Stimulated activated CD4-positive, alpha-beta T cell treated with anti-CD3 and anti-CD28 coated beads, Interleukin-4, amount 100 ng/mL, for 1 hour (primary cell): ENCODE measurements at places on chromosomes 1 and 21.

DNA sequence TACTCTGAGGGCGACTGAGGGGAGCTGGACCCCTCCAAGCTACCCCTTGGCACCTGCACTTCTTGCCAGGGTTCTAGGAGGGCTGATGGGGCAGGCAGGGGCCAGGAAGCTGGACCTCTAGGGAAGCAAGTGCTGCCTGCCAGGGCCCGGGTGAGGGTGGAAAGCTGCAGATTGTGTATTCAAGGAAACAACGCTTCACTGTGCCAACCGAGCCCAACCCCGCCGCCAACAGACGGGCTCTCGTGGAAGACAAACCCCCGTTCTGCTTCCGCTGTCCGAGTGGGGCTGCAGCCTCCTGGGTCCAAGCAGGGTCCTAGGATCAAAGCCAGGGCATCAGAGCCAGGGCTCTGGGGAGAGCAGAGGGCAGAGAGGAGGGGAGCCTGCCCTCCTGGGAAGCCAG is 3.2 kb downstream of the EFHD2 start:
- DNase-seq = no peak

- DNase-seq = no peak
Observed at GRCh38 chr1:160007577-160008200, 24.1 kb downstream of the PIGM start.

DNA sequence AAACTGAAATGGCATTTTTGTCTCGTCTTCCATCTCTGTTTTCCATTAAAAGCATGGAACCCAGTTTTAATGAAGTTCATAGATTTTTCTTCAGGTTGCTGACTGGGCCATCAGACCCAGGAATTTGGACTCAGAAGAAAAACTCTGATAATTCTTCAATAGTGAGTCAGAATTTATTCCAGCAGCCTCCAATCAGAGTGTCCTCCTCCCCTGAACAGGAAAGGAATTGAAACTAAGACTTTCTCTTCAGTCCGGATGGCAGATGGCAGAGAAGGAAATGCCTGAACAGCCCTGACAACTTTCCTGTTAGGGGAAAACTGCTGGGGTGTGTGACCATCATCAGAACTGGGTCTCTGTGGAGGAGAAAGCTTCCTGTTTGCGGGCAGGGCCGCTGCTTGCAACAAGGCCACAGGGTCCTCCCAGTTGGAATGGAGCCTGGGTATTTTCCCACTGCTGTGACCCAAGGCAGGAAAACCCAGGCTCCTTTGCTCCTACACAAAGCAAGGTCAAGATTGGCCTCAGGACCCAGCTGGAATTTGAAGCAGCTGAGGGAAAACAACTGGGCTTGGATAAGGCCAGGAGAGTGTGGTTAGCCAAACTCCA is 20.7 kb downstream of the CD34 start:
- no peak for DNase-seq

- DNase-seq = no peak
Observed at GRCh38 chr1:248686815-248687214, 15.8 kb downstream of the OR14I1 start.

- DNase-seq = no peak
Observed at GRCh38 chr1:35452106-35452774, 105.0 kb downstream of the KIAA0319L start.

- DNase-seq = no peak
Observed at GRCh38 chr1:44576456-44577150, 97.7 kb downstream of the TMEM53 start.

DNA sequence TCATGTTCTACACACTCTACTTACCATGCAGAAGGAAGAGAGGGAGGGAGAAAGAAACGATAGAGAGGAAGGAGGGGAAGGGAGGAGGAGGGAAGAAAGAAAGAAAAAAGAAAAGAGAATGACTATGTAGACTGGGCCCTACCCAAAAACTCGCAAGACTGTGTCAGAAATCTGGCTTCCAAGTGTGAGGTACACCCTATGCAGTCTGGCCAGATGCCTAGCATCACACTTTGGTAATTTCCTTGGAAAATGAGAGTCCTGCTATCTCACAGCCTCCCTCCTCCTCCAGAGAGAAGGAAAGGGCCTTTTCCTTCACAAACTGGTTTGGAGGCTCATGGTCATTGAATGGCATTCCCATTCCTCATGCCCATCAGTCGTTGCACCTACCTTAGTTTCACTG is 86.4 kb upstream of the LRRC8D start:
- DNase-seq = no peak

DNA sequence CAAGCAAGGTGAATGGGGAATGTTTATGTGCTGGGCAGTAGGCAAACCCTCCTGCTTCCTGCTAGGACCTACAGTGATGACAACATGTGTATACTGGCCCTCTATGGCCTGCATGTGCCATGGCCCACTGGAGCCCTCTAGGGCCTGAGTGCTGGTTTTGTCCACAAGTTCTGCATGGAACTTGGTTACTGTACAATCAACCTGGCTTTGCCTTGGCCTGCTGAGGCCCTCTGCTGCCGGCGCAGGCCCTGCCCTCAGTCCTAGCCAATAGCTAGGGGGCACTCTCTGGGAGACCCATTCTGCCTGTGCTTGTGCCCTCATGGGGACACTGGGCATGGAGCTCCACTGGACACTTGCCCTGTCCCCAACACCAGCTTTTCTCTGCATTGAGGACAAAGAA is 138.6 kb upstream of the NGF start:
- no peak for DNase-seq

DNA sequence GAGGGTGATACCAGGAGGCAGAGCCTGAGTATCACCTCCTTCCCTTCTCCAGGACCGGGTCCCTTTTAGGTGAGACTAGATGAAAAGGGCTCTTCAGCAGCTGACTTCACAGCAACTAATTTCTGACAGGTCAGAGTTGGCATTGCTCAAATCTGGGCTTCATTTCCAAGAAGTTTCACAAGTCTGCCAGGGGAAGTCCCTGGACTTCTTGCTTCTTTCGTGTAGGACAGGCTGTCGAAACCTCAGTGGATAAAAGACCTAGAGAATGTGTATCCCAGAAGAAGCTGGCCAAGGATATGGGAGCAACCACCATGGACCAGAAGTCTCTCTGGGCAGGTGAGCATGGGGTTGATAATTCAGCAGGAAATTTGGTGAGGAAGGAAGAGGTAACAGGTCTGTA is at the start of gene CHI3L2:
TSS of gene CHI3L2 (plus strand) at position 280 of the 400 bp plus-strand sequence. CDS start at position 297, 17 bp downstream.
- no peak for DNase-seq

- DNase-seq = no peak
Observed at GRCh38 chr1:50742523-50742922, 217.5 kb downstream of the FAF1 start.

GRCh38 chr1:25796811-25797458 is 3.1 kb upstream of the SELENON start:
- DNase-seq = peak; percentile 87

DNA sequence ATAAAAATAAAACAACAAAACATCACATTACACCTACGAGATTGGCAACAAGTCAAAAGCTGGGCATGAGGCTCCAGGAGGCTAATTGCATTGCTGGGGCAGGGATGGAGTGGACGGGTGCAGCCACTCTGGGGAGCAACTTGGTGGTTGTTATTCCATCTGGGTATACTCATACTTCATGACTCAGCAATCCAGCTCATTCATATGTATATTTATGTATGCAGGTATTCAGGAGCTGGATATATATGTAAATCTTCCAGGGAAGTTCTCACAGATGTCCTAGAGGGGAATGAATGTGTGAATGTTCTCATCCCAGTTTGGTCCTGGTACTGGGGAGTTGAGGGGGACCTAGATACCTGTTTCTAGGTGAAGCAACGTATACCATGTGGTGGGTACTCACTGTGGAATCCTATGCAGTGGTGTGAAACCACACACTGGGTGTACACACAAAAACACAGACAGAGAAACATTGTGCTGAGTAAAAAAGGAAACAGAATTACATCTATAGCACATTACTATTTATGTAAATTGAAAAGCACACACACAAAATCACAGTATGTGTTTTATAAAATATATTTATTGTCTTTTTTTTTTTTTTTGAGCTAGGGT is 79.7 kb upstream of the RAB4A start:
- no peak for DNase-seq

GRCh38 chr1:167703557-167703956 is 18.2 kb upstream of the MPZL1 start:
- no peak for DNase-seq

GRCh38 chr21:36434144-36434543 is 45.8 kb downstream of the CLDN14 start:
- DNase-seq = no peak

DNA sequence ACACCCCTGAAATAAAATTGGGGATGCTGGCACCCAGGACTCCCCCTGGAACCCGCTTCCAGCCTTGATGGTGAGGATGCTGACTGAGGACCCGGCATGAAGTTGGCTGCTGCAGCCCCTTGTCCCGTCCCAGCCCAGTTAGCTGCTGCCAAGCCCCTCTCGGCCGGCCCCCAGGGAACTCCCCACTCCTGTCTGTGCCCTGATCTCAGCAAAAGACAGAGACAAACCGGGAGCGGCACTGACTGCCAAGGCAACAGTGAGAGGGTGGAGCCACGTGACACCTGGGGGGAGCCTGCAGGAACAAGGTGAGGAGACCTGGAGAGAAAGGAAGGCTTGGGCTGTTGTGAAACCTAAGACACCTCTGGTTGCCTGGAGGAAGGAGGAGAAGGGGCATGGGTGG is 24.7 kb downstream of the CASZ1 start:
- DNase-seq = no peak

- DNase-seq = peak; percentile 47
Observed at GRCh38 chr1:203172184-203173010, 3.2 kb downstream of the MYBPH start.

GRCh38 chr1:237702161-237702560 is 188.6 kb downstream of the ZP4 start:
- no peak for DNase-seq

DNA sequence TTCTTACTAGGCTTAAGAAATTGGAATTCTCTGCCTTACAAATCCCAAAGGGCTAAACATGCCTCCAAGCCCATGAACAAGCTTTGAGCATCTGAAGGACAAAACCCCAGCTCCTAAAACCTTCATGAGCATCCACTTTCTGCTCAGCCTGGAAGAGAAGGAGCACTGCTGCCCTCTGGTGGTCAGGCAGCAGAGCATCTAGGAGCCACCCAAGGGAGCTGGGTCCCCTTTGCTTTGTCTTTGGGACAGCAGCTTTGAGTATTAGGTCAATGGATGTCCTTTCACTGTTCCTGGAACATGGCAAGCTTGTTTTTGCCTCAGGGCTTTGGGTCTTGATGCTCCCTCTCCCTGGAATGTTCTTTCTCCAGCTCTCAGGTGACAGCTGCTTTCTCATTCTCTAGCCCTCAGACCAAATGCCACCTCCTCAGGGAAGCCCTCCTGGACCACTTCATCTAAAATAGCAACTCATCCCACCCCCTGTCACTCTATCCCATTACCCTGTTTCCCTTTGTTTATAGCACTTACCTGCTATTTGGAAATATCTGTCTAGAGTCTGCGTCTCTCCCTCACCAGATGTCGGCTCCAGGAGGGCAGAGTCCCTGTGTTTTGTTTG is 25.7 kb downstream of the RAB7B start:
- DNase-seq = peak; percentile 81

DNA sequence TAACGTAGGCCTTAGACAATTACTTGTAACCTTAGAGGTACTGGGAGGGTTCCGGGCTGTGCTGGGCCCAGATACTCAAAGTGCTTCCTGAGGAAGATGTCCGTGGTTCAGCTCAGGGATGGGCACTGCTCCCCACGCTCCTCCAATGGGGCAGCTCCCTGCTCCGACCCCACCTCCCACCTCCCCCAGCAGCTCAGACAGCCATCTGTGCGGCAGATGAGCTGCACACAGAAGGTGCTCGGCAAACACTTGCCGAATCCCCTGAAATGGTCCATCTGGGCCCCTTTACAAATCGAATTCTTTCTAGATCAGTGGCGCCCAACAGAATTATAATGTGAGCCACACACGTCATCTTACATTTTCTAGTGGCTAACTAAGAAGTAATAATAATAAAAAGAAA is 242.4 kb upstream of the RAB4A start:
- no peak for DNase-seq

- DNase-seq = no peak
Observed at GRCh38 chr1:4598561-4598960, 55.8 kb upstream of the AJAP1 start.

DNA sequence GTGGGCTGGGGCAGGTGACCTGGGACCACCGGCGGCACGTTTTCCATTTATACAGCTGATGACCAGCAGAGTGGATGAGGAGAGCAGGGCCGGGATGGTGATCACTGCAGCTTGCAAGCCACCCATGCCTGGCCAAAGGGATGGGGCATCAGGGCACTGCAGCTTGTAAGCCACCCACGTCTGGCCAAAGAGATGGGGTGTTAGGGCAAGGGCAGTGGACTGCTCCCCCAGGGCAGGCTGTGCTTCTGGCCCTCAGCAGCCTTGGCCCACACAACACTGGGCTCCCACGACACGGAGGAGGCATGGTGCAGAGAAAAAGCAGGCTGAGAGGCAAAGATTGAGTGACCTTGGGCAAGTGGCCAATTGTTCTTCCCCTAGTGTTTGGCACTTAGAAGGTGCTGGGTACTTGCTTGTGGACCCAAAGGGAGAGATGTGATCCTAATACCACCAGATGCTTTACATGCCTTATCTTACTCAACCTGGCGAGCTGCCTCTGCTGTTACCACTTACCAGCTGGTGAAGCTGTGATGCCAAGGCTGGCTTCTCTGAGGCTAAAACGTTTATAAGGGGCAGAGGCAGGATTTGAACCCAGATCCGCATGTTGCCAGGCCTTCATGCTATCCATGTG is 48.3 kb downstream of the TRIM62 start:
- DNase-seq = no peak

- no peak for DNase-seq
Observed at GRCh38 chr1:22500471-22500870, 48.8 kb downstream of the ZBTB40 start.

- DNase-seq = no peak
Observed at GRCh38 chr21:15728046-15728445, 1.7 kb upstream of the USP25 start.

DNA sequence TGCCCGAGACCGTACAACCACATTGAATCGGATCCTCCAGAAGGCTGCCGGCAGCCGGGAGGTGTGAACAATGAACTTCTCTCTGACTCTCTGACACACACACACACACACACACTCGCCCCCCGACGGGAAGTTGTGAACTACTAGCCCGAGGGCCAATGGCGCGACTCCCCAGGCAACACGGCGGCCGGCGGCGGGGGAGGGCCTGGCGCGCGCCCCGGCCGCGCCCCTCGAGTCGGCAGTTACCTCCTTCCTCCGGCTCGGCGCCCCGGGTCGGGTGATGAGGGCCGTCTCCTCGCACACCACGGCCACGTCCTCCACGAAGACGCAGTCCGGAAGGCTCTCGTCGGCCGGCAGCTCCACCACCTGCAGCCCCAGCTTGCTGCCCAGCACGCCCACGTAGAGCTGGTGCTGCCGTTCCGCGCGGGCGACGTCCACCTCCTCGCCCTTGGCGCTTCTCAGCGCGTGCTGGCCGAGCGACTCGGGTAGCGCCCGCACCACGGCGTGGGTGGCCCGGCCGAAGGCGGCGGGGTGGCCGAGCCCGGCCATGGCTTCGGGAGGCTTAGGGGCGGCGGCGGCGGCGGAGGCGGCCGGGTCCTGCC is 361 bp downstream of the DDAH1 start:
- DNase-seq = peak; percentile 31

GRCh38 chr21:37367703-37368540 is 1.3 kb downstream of the DYRK1A start:
- DNase-seq = peak; percentile 36
